ENCODE measurements at places on chromosomes 16 and 17. TPM values are rescaled to one million over a fixed set of nuclear protein-coding genes. Genes with fewer than 3 reads are reported as not detected.
A peak's percentile ranks its signal among the peaks of the same experiment; 100 is the strongest.

DNA sequence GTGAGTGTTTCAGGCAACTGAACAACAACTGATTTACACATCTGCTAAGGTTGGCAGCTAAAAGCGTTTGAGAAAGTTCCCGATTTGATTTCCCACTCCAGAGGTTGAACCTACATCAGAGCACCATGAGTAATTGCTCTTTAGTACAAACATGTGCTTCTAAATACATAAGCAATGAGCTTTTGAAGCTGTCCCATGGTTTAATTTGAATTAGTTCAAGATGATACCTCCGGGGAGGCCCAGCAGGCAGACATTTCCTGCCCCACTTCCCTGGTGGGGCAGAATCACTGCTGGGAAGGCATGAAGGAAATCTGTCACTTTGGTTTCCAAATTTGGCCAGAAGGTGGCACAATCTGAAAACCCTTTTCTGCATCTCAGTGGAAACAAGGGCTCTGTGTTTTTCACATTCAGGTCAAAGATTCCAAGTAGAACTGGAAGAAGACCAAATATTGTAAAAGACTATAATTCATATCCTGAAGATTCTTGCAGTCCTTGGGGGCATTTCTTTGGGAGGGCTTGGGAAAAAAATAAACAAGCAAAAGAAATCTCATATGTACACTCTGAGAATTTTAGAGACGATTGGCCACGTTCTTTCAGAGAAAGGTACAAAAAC, 176.2 kb upstream of the FAM20A start:
- peak; percentile 35 for DNase-seq

GRCh38 chr16:89720813-89721545, at the start of the genes VPS9D1 and ZNF276:
TSS of gene VPS9D1 (minus strand) at chr16:89720898. CDS start at chr16:89720861, 37 bp downstream.
TSS of gene ZNF276 (plus strand) at chr16:89721537. CDS start at chr16:89721641, 104 bp downstream.
- peak; percentile 89 for DNase-seq

DNA sequence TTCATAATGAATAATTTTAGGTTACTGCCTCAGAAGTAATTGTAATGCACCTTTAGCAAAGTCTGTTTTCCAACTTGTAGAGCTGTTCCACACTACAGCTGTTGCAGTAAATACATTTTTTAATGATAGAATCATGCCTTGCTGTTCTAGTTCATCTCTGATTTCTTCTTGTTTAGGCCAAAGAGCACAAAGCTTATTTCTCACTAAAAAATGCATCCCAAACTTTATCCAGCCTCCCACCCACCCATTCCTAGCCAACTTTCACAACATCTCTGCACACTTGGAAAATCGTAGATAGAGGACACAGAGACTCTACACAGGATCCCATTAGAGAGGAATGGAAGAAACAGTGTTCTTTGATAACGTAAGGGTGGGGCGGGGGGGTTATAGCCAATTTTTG, 252.2 kb upstream of the DYNLRB2 start:
- DNase-seq: no peak

- no peak for DNase-seq
Observed at GRCh38 chr17:76612977-76613851, 27.6 kb upstream of the ST6GALNAC2 start.

PDILT gene
- not detected for total RNA-seq

HS3ST3A1 gene
- total RNA-seq: 0.16 TPM

CYGB gene
- total RNA-seq: 24.1 TPM
